Fibroblast of skin of right biceps (primary cell): ENCODE measurements at places on chromosomes 2 and 18.

DNA sequence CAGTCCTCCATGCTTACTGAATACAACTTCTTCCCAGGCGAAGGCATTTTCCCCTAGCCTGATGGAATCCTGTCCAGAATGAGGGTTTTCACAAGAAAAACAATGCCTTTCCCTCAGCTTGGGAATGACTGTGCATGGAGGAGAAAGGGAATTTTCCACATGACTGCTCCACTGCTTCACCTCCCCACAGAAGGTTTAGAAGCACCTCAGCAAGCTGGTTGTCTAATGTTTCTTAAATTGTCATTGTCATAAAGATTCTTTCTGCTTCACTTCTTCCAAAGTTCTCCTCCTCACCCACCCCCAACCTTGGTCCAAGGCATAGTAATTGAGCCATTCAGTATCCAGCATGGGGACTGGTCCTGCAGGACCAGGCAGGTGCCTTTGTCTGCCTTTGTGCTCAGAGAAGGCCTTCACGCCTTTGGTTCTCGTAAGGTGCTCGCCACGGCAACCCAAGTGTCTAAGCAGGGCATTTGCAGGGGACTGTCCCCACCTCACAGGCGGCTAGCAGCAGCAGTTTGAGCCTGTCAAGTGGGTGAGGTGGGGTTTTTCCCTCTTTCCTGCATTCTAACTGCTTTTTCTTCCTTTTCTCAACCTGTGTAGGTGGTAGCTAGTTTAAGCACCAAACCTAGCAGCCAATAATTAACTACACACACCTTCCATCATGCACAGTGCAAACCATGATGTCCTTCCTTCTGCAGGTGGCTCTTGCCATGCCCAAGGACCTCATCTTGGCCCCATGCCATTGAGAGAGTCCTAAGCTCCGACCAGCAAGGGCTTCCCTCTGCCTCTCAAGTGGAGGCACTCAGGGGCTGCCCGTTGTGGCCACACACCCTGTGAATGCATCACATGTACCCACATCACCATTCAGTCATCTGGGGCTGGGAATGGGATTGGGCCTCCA is 65.7 kb upstream of the BCL2L11 start:
- no peak for DNase-seq

- no peak for DNase-seq
These were observed 3.7 kb downstream of the TNFRSF11A start for GRCh38 chr18:62328586-62329525.

- DNase-seq: no peak
These were observed 39.1 kb downstream of the B3GNT2 start for GRCh38 chr2:62234755-62235655.

DNA sequence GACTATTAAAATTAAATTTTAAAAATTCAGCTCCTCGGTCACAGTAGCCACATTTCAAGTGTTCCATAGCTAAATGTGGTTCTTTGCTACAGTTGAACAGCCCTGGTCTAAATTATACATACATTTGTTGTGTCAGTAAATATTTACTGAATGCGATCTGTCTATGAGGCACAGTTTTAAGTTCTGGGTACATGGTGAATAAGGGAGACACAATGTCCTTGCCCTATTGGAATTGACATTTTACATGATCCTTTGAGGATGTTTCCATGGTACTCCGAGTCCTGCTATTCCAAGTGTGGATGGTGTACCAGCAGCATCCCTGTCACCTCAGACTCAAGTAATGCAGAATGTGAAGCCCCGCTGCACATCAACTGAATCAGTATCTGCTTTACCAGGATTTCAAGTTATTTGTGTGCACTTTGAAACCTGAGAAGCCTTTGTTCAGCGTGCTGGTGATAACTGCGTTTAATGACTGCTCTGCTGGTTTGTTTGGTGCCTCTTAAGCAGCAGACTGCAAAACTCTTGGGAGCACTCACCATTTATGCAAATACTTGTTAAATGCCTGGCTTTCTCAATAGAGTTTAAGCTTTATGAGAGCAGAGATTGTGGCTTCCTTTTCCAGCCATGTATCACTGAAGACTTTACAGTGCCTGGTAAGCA is 1.5 kb downstream of the GALNT1 start:
- peak; percentile 30 for DNase-seq

DNA sequence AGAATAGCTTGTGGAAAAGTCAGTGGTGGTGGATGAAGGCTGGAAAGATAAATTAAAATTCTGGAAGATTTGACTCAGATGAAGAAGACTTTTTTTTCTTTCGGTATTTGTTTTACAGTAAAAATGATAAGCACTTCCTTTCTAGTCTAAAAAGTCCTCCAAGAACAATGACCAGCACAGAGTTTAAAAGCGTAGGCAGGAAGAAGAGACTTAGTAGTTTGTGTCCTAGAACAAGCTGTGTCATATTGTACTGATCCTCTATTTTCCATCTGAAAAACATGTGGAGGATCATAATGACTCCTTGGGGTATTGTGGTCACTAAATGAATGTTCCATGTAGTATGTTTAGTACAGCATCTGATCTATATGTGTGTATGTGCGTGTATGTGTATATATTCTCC is 132.4 kb upstream of the FSHR start:
- peak; percentile 13 for DNase-seq

DNA sequence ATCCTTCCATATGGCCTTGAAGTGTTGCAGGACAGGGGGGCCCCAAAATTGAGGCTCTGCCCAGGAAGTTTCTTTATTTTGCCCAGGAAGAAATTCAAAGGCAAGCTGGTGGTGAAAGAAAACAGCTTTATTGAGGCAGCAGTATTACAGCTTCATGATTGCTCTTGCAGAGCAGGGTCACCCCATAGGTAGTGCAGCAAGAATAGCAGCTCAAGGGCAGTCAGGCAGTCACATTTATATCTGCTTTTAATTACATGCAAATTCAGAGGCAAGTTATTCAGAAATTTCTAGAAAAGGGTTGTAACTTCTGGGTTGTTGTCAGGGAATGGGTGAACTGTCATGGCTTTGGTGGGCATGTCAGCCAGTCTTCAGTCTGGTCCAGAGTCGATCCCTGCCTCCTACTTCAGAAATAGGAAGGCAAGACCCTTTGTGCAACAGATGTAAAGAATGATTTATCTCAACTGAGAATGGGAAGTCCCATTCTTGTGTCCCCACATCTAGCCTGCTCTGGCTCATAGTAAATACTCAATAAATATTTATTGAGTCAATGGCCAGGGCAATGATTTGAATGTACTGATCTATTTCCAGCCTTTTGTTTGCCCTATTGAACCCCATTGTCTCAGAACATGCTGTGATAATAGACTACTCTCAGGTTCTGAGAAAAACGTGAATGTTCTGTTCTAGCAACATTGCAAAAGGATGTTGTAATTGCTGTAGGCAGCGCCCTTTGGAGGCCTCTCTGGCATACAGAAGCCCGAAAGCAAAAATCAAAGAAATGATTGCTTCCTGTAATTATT is 129.8 kb downstream of the MYO3B start:
- DNase-seq: no peak

DNA sequence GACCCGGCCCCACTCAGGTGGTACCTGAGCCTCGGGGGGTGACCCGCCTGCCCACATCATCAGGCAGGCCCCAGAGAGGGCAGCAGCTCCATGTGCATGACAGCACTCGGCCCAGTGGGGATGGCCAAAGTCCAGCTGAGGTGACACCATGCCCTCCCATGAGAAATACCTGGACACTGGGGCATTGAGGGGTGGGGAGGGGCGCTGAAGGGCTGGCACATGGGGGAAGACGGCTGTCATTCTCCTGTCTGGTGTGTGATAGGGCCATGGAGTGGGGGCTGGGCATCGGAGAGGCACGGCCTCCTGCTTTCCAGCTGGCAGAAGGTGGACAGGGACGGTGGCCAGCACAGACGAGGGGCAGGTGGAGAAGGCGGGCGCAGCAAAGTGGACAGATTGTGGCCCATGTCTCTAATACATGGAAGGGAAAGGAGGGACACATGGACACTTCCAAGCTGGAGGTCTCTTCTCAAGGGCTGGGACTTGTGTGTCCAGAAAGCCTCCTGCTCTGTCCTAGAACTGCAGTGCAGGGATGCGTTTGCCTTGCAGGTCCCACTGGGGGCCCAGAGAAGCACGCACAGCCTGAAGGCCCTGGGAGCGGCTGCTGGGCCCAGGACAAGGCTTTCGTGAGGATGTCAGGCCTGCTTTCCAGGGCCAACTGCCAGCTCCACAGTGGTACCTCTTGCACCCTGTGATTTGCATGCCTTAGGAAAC is 302.2 kb downstream of the NDUFA10 start:
- DNase-seq: no peak

GRCh38 chr2:240929364-240930095 is 23.4 kb downstream of the CROCC2 start:
- DNase-seq: no peak

GRCh38 chr2:31523871-31524492 is 56.8 kb downstream of the SRD5A2 start:
- DNase-seq: peak; percentile 57

DNA sequence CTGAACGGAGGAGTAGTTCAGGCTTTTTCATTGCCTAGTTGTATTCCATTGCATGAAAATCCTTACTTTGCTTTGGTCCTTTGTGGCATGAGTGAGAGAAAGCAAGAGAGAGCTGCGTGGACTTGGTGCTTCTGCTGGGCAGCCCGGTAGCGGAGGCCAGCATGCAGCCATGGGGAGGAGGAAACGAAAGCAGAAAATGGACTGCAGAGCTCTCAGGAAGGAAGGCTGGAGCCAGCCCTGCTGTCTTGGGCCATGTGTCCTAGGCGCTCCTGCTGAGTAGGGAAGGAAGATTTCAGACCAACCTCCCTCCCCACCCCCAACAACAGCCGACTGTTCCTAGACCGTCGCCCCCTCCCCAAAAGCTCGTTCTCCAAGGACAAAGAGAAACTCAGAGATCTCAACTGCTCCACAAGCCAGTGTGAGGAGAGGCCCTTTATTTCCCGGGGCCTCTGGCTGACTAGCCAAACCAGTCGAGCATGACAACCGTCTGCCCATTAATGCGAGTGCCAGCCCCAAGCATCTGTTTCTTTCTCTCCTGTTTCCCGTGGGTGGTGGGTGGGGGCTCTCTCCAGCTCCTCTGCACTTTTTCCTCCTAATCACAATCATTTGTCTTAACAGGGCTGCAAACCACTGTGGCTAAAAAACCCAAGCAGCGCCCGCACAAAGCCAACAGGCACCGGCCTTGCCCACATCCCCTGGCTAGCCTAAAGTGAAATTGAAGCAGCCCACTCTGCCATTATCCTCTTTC is 66.8 kb upstream of the FZD7 start:
- no peak for DNase-seq

- no peak for DNase-seq
These were observed 83.1 kb downstream of the TRIP12 start for GRCh38 chr2:229838729-229839128.

GRCh38 chr2:203960811-203961210 is 24.2 kb downstream of the ICOS start:
- peak; percentile 26 for DNase-seq

GRCh38 chr2:64295326-64296139 is 151.3 kb upstream of the PELI1 start:
- DNase-seq: no peak

- peak; percentile 13 for DNase-seq
These were observed 430 bp downstream of the BIN1 start for GRCh38 chr2:127106457-127106990.

DNA sequence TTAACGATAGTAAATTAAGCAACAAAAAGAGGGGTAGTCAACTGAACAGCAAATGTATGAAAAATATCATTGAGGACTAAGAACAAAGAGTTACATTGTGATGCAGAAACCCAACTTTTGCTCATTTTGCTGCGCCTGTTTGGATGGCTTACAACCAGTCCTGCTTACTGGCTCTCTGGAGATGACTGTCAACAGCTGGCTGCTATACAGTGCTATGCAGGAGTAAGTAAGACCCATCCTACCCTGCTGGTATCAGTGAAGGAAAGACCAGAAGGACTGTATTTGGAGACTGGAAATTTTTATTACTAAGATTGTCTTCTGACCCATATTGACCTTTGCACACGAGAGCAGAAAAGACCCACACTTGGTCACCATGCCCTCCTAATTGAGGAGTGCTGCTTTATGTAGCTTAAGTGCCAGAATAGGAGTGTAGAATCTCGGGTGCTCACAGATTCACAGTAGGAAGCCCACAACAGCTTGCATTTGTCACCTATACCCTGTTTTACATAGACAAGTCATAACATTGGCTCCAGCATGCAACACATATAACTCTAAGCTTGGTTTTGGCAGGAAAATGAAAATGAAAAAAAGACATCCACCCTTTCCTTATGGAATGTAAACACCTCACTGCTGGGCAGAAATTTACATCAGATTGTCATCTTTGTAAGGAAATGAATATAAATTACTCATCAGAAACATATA is 1915.0 kb upstream of the CELF4 start:
- peak; percentile 7 for DNase-seq

DNA sequence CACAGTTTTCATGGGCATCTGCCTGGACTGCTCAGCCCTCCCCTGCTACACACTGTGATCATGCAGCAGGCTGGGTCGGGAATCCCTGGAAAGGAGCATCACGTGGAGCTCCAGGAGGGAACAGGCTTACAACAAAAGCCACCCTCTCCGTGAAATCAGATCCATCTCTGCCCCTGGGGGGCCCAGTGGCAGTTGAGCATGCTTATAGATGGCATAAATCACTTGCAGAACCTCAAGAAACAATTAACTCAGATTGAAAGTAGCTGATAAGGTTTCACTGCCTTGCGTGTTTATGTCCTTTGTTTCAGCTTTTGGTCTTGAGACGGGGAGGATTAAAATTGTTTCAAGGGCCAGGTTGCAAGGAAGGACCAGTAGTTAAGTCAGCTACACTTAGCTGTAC is 354.8 kb upstream of the MEIS1 start:
- DNase-seq: no peak

DNA sequence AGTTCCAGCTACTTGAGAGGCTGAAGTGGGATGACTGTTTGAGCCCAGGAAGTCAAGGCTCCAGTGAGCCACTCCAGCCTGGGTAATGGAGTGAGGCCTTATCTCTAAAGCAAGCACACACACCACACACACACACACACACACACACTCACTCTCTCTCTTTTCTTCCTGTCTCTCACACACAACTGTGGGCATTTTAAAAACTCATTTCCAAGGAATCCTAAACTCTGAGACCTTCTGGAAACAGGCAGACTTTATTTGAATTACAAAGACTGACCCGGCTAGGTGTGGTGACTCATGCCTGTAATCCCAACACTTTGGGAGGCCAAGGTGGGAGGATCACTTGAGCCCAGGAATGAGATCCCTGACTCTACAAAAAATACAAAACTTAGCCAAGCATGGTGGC is 21.3 kb downstream of the WDSUB1 start:
- peak; percentile 46 for DNase-seq

DNA sequence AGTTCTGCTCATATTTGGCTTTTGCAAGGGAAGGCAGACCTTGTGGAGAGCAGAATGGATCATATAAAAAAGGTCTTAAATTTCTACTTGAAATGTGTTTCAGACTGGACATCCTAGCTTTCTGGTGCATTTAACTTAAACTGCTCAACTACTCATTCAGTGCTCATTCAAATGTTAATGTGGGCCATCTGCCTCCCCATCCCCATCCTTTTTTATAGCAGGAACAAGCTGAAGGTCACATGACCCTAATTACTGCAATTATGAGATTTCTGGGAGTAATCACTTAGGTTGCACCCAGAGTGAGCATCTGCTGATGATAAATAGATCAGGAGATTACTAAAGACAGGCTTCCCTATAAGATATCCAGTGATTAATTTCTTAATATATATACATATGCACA is 96.1 kb downstream of the MAP2 start:
- DNase-seq: no peak

- no peak for DNase-seq
These were observed 306.8 kb upstream of the HS6ST1 start for GRCh38 chr2:128625421-128625820.

- no peak for DNase-seq
These were observed 138.4 kb downstream of the RPIA start for GRCh38 chr2:88829607-88830463.

- DNase-seq: no peak
These were observed 59.8 kb downstream of the ZNF532 start for GRCh38 chr18:58924473-58924872.
